Mucosa of gallbladder (tissue), 1 donor: ENCODE measurements at places on chromosomes 13 and 19.

DNA sequence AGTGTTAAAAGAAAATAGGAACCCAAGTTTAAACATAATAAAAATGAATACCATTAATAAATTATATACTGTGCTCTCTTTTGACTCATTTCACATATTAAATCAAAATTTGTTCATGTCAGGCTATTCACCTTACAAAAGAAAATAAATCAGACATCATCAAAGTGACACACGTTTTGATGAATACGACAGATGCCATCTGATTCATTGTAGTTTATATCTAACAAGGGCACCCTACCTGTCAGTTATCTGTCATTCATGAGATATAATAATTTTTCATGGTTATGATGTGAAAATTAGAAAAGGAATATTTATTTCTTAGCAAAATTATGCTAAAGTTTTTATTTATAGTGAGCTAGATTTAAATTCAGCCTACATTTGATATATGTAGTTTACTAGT, 188.1 kb upstream of the PCDH17 start:
- DNase-seq, result no peak

- no peak for DNase-seq
These were observed 7.1 kb upstream of the EML2 start for GRCh38 chr19:45646345-45646698.

DNA sequence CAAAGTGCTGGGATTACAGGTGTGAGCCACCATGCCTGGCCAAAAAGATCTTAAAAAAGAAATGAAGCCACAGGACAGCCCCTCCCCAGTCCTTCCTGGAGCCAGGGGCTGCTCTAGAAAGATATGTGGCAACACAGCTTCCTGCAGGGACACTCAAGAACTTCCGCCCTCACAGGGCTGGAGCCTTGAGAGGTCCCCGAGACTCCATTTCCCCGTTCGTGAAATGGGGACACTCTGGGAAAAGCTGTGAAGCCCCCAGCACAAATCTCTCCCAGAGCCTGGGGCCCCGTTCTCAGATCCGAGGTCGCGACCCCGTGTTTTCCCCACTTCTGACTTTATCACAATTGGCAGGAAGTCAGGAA, 2.5 kb upstream of the GPX4 start:
- DNase-seq, result no peak

GRCh38 chr19:51450730-51451307, 7.4 kb downstream of the SIGLEC8 start:
- no peak for DNase-seq

DNA sequence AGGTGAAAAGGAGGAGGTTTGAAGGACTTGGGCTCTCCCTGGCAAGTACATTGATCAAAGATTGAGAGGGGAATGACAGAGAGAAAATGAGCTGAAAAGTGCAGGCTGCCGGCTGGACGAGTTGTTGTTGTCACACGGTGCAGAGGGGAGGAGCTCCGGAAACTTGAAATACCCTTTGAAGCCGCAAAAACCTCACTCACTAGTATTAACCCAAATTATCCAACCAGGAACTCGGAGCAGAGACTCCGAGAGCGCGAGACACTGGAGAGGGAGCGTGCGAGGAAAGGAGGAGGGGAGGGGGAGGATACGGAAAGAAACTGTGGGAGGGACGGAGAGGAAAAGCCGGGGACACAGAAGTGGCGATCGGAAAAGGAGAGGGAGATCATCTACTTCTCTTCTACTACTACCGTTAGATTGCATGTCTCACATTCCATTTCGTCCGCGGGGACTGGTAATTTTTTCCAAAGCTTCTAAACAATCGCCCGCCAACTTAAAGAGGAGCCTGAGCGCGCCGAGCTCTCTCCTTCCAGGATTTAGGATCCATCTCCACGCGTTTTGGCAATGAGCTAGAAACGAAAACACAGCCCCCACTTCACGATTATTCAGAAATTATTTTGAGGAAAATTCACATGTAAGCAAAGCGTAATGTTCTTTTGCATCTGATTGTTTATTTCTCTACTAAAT, at the start of gene DACH1:
DACH1 (minus strand) TSS at position 74 of the 684 bp plus-strand sequence.
- DNase-seq, result peak; percentile 89

GRCh38 chr13:50320271-50320862, 305.1 kb downstream of the KCNRG start:
- no peak for DNase-seq

- no peak for DNase-seq
These were observed 35.8 kb downstream of the ZNF420 start for GRCh38 chr19:37114001-37114400.

GRCh38 chr13:68714292-68714691, 1393.3 kb upstream of the ATXN8OS start:
- no peak for DNase-seq

DNA sequence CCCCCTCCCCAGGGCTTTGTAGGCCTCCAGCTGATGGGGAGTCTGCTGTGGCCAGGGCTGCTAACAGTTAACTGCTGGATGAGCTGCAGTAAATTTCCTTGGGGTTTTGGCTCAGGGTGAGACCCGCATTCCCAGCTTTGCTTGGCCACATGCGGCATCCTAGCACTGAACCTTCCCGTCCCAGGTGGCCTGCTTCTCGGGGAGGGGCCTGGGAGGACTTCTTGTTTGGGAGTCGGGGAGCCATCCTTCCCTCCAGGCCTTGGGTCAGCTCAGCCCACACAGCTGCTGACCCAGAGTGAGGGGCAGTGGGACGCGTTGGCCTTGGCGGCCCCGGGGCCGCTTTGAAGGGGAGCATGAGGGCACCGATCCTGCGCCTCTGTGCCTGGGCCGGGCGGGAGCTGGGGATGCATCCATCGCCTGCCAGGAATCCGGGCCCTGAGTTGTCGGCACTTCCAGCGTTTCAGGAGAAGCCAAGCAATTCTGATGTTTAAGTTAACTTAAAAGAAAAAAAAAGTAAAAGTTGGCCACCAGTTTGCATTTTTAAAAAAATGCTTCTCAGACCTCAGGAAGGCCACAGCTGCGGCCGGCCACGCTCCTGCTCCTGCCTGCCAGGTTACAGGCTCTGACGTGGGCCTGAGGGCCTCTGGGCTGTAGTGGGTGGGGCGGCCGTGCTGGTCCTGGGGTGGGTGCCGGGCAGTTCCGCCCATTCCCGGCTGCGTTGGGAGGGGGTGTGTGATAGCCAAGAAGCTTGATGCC, 27.7 kb downstream of the CRTC1 start:
- DNase-seq, result peak; percentile 55

GRCh38 chr19:8831832-8832131, 322 bp downstream of the ZNF558 start:
- DNase-seq, result no peak

DNA sequence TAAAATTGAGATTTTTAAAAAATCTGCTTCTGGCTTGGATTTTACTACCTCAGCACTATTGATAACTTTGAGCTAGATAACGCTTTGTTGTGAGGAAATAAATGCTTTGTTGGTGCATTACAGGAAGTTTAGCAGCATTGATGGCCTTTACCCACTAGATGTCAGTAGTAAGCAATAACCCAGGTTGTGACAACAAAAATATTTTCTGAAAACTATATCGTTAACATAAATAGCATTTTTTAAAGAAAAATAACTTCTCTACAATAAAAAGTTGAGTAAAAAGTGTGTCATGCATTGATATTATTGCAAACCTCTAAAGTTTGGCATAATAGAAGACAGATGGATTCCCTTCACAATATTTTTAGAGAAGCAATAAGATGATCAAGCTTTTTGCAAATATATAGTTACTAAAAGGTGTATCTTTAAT, 1246.5 kb downstream of the UQCRFS1 start:
- DNase-seq, result no peak

DNA sequence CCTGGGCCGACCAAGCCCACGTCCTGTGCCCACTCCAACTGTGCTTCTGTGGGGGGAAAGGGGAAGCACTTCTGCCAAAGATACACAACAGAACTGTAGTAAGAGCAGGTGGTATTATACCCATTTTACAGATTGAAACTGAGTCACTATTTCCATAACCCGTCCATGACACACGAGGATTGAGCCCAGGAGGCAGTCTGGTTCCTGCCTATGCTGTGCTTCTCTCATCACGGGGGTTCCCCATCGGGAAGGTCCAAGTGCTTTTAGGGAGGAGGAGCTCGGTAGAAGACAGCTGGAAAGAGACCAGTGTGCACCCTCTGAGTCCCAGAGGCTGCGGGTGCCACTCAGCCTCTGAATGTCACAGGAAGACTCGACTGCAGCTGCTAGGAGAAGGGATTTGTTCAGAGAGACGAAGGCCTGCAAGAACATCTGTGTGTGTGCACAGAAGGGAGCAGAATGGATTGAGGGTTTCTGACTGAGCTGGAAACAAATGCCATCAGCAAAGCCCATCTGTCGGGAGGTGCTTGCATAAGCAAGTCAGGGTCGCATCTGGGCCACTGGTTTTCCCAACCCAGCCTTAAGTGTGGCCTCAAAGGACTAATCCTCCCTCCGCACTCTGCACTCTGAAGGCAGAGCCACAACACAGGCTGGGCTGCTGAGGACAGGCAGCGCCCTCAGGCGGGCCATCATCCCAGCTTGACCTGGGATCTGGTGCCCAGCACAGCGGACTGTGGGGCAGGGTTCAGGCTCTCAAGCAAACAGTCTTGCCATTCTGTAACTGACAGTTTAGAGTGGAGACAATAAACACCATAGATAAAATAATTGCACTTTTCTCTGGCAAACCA, 150.0 kb downstream of the DPF1 start:
- DNase-seq, result no peak

GRCh38 chr19:19526581-19527370, 1.9 kb upstream of the YJEFN3 start:
- no peak for DNase-seq

DNA sequence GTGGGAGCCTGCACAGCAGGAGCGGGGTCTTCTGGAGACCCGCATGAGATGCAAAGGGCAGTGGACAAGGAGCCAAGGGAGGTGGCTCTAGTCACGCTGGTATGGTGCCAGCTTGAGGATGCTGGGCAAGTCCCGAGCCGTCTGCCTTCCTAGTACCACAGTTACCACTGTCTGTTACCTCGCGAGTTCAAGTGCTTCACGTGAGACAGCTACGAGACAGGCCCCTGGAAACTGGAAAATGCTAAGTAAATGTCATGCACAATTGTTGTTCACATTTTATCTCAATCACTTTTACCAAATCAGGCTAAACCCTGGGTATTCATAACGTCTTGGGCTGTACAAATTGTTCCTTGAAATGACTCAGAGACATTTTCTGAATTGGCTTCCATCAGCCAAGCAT, 155.7 kb downstream of the TNFRSF19 start:
- no peak for DNase-seq

DNA sequence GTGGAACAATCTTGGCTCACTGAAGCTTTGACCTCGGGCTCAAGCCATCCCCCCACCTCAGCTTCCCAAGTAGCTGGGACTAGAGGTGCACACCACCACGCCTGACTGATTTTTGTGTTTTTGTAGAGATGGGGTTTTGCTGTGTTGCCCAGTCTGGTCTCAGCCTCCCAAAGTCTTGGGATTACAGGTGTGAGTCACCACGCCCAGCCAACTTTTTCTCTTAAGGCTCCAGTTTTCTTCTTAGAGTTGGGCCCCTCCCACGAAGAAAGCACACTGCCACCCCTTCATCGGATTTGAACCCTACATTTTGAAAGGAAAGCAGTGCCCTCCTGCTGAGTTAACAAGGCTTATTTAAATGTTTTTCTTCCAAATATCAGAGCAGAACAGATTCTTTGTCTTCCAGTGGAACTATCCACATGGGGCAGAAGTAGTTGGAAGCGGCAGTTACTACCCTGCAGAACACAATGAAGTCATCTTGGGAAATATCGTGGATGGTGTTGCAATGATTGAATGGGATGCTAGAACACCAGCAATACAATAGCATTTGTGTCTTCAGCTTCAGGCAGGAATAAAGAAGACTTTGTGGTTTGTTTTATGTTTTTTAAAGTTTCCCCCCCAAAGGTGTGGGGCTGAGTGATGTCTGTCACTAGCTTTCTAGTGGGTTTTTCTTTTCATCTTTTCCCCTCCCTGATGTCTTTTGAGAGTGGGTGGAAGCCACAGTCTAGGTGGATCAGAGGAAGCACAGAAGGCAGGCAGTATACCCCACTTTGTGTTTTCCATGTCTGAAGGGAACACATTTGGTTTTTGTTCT, 8.9 kb downstream of the ACTN4 start:
- DNase-seq, result no peak

DNA sequence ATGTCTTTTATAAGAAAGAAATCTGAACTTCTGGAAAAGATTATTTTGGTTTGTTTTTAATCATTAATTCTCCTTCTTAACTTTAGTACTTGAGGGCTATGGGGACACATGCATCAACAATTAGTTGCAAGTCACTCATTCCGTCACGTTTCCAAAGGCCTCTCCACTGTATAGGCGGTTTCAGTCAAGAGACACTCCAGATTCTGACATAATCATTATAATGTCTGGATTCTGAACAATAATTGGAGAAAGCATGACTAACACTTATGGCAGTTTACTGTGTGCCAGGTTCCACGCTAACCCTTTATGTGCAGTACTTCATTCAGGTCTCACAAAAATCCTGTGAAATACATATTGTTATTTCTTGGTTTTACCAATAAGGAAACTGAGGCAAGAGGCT, 71.9 kb downstream of the TNFRSF19 start:
- no peak for DNase-seq

GRCh38 chr19:51027126-51027806, 850 bp upstream of the KLK11 start:
- no peak for DNase-seq

DNA sequence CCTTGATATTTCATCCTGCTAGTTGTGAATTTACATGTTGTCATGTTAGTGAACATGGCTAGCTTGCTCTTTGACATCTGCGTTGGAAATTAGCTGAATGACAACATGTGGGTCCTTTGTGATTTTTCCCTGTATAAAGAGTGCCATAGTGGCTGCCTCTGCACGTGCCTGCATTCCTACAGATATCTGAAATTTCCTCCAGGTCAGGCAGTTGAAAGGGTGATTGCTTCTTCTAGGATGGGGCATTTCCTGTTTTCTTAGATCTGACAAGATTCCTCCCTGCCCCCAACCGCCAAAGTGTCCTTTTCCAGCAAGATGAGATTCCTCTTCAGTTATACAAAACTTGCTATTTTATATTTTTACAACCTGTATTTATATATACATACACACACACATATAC, 8.8 kb downstream of the ZNF525 start:
- DNase-seq, result no peak

- no peak for DNase-seq
These were observed 28.1 kb downstream of the MYO16 start for GRCh38 chr13:108657519-108657918.

DNA sequence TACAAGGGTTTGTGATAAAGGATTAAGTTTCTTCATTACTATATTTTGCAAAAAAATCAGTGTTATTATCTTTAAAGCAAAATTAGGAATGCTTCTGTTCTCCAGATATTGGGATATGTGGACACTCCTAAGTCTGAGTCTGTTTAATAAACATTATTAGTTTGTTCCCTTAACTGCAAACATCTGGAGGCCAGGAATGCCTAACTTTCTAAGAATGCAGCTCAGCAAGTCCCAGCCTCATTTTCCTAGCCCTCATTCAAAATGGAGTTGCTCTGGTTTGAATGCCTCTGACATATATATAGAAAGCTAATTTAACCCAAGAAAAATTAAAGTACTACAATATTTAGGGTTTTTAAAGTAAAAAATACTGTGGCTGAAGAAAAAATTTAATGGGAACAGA, 33.6 kb upstream of the EDNRB start:
- no peak for DNase-seq

DNA sequence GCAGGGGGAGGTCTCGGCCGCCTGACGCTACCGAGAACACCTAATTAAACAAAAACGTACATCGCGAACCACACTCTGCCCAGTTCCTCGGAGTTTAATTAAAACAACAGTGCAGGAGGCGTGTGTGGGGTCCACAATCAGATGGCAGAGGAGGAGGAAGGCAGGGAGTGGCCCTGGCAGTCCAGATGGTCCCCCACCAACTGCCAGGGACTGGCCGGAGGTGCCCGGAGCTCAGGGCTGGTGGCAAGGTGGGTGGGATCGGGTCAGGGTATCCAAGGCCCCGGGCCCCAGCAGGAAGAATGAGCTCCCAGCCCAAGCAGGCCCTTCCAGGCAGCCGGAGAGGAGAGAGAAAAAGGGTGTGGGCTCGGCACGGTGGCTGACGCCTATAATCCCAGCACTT, 71.3 kb downstream of the PTPRS start:
- no peak for DNase-seq
